HS-27A (cell line): ENCODE measurements at places on chromosomes 7 and 10.

DNA sequence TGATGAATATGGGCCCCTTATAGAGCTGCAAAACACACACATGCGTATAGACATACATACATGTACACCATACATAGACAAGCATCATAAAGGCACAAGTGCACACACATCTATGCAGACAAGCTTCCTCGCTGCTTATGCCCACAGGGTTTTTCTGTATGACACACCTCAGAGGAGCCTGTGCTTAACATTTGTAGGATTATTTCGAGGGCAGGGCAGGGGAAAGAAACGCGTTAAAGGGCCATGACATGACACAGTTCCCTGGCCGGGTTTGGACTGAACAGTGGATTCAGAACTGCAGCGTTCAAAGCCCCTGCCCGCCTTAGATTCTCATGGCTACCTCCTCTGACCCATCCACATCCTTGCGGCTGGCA, 44.8 kb downstream of the CHST3 start:
- DNase-seq = no peak

DNA sequence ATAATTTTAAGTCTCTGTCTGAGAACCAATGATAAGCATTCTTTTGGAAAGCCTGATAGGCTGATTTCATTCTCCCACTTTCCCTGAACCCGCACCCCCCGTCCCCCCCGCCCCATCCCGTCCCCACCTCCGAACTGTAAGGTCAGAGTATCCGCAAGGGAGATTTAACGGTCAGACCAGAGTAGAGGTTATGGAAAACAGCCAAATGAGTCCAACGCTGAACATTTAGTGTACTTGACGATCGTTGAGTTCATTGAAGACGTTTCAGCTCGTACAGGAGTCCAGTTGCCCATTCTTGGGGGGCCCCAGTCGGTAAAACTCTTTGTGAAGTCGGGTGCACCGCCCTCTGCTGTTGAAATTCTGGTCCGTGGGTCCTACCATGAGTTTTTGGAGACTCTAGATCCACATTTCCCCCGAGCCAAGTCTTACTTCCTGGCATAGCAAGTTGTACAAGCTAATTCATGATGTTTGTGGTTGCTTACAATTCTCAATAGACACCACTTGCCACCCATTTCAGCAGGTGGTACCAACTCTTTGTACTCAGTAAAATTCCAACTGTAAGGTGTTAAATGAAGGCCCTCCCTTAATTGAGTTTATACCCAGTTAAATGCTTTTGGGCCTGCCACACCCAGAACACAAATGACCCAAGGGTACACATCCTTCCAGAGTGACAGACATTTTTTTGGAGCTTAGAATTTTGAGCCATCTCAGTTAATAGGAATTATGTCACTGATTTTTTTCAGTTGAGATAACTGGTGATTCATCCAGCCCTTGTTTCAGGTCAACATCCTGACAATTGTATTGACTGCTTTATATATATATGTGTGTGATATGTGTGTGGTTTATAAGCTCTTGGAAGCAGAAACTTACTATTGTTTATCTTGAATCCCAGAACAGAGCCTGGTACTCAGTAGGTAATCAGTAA, 1.2 kb downstream of the MARCHF5 start:
- DNase-seq = peak; percentile 26

GRCh38 chr10:3877211-3878000, 92.4 kb upstream of the KLF6 start:
- no peak for DNase-seq

GRCh38 chr7:33639552-33640197, 265.7 kb upstream of the BMPER start:
- DNase-seq = no peak

DNA sequence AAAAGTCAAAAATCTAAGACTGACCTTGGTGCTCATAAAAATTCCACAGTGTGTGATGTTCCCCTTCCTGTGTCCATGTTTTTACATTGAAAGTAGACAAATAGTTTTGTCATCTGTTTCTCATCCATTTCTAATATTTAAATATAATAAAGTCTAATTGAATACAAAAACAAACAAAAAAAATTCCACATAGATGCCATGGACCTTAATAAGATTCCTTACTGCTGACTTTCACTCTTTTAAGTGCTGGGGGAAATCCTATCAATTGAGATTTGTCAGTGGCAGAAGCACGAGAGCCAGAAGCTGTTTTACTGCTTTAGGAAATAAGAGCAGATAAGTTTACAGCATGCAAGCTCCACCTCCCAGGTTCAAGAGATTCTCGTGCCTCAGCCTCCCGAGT, 310.0 kb downstream of the ABCA13 start:
- DNase-seq = no peak

- DNase-seq = no peak
Observed at GRCh38 chr10:28807760-28808613, 130.7 kb downstream of the BAMBI start.

- DNase-seq = no peak
Observed at GRCh38 chr7:124996778-124997177, 67.2 kb upstream of the POT1 start.

- no peak for DNase-seq
Observed at GRCh38 chr7:156666368-156667109, 26.0 kb downstream of the RNF32 start.

DNA sequence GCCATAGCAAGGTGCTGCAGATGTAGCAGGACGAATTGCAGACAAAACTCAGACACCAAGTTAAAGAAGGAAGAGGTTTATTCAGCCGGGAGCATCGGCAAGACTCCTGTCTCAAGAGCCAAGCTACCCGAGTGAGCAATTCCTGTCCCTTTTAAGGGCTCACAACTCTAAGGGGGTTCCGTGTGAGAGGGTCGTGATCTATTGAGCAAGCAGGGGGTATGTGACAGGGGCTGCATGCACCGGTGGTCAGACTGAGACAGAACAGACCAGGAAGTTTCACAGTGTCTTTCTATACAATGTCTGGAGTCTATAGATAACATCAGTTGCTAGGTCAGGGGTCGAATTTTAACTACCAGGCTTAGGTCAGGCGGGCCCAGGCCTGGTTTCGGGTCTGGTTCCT, 222.0 kb upstream of the C7orf33 start:
- no peak for DNase-seq

GRCh38 chr7:142632271-142633134, 116.8 kb upstream of the PRSS1 start:
- peak; percentile 41 for DNase-seq

GRCh38 chr10:69640196-69640980, 10.3 kb downstream of the FAM241B start:
- no peak for DNase-seq

- DNase-seq = no peak
Observed at GRCh38 chr7:158758586-158759244, 54.1 kb upstream of the NCAPG2 start.

- no peak for DNase-seq
Observed at GRCh38 chr7:27883696-27884095, 143.7 kb downstream of the TAX1BP1 start.

- no peak for DNase-seq
Observed at GRCh38 chr10:12564173-12564572, 214.8 kb downstream of the CAMK1D start.
